ENCODE measurements at places on chromosomes 4 and X.

GRCh38 chr4:109214622-109215301 lies 87.7 kb downstream of the COL25A1 start:
- H3K4me1 ChIP-seq: no peaks in the 10 kb centered on the region
- no peaks in the 10 kb centered on the region for H3K36me3 ChIP-seq
- no peaks in the 10 kb centered on the region for H3K27me3 ChIP-seq
- peak overlapping the region; percentile 71 for H3K27ac ChIP-seq
- no peak overlapping the region for H3K4me3 ChIP-seq
- DNase-seq: no peak

DNA sequence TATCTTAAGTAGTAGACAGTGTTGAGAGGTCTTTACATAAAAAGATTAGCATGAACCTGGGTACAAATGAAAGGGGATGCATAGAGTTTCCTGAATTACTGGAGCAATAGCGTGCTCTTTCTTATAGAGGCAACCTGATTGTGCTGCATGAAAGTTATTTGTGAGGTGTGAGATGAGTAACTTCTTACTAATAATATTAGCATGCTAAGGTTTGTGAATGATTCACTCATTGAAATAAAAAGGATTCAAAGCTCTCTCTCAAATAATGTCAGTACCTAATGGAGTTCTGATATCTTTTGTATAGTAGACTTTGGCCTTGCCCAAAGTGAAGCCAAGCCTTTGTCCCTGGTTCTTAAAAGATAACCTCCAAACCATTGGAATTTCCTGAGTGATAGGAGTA lies 131.0 kb upstream of the CXXC4 start:
- H3K36me3 ChIP-seq: no peaks in the 10 kb centered on the region
- H3K27me3 ChIP-seq: no peaks in the 10 kb centered on the region
- H3K4me3 ChIP-seq: no peak overlapping the region
- DNase-seq: no peak
- no peak overlapping the region for H3K27ac ChIP-seq

DNA sequence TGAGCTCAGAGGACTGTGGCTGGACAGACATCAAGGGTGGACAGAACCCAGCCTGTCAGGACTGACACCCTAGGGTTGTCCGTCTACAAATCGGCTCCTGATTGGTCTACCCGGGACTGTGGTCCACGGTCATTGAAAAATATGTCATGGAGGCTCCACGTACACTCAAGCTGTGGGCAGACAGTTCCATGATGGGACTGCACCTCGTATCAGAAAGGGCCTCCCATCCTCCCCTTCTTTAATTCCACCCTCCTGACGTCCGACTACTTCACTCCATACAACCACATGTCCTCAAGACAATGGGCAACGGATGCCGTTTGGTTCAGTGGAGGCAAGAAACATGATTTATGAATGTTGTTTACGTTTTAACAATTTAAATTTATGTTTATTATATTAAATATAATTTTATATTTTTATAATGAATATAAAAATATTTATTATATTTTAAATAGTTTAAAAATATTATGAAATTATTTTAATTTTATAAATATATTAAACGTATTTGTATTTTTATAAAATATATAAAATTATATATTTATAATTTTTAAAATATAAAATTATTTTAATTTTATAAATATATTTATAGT lies 58.0 kb upstream of the SHOX start:
- H3K4me3 ChIP-seq: no peak overlapping the region
- DNase-seq: no peak
- no peaks in the 10 kb centered on the region for H3K27me3 ChIP-seq
- no peaks in the 10 kb centered on the region for H3K36me3 ChIP-seq

DNA sequence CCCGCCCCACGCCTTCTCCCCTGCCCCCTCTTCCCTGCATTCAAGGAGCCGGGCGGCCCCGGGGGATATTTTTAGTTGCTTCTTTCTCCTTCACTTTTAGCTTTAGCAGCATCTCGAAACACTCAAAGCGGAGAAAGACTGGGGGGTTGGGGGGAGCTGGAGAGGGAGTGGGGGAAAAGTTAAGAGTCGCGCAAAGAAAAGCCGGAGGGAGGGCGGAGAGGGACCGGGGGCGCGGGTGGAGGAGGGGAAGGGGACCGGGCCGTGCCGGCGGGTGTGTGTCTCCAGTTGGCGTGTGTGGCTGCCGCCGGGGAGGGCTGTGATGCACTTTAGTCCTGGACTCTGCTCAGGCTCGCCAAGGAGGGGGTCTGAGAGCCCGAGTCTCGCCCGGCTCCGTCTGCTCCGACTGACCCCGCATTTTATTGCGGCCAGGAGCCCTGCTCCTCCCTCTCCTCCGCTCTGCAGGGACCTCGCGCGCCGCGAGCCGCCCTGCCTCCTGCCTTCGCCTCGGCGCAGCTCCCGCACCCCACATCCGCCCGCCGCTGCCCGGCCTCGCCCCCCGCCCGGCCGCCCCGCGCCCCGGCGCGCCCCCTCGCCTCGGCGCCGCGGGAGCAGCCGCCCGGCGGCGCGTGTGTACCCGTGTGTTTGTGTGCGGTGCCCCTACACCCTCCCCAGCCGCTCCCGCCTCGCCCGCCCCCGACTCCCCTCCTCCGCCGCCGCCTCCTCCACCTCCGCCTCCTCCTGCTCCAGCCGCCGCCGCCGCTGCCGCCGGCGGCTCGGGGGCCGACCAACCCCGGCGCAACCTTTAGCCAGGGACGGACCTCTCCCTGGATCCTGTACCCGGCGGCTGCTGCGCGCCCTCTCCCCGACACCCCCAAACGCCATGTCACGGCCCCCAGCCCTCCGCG lies 1.4 kb downstream of the ZNF827 start:
- H3K4me1 ChIP-seq: peaks cover 49% of the 10 kb centered on the region
- no peaks in the 10 kb centered on the region for H3K36me3 ChIP-seq
- DNase-seq: peak; percentile 67

GRCh38 chr4:53960843-53961242 lies 103.6 kb downstream of the CHIC2 start:
- no peak overlapping the region for H3K27ac ChIP-seq
- no peaks in the 10 kb centered on the region for H3K36me3 ChIP-seq
- H3K4me3 ChIP-seq: no peak overlapping the region
- no peak for DNase-seq

DNA sequence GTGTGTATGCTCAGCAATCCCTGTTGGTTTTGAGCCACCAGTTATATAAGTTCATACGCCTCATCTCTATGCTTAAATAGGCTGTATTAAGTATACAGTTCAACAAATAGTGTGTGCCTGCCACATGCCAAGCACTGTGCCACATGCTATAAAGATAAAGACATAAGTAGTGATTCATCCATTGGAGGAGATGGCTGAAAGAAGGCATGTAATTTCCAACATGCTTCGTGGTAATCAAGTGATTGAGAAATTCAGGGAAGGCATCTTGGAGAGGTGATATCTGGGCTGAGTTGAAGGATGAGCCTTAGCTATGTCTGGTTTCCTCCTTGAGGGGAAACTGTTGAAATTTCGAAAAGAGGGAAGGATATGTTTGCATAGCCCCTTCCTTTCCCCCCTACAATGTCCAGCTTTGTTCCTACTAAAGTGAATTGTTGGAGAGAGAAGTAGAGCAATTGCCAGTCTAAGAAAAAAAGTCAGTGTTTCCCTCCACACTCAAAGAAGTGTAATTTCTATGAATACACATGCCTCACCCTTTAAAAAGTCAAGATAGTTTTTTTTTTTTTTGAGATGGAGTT lies 96.5 kb downstream of the ARHGAP10 start:
- H3K4me1 ChIP-seq: peaks cover 89% of the 10 kb centered on the region
- peak overlapping the region; percentile 92 for H3K27ac ChIP-seq
- H3K4me3 ChIP-seq: no peak overlapping the region
- H3K36me3 ChIP-seq: peaks cover 12% of the 10 kb centered on the region
- H3K27me3 ChIP-seq: no peaks in the 10 kb centered on the region
- DNase-seq: no peak

GRCh38 chrX:48714573-48714972 lies 18.0 kb downstream of the SUV39H1 start:
- no peak for DNase-seq
- H3K4me1 ChIP-seq: peaks cover 14% of the 10 kb centered on the region
- H3K27me3 ChIP-seq: no peaks in the 10 kb centered on the region
- no peak overlapping the region for H3K4me3 ChIP-seq
- H3K36me3 ChIP-seq: no peaks in the 10 kb centered on the region

GRCh38 chr4:16692524-16692923 lies 205.9 kb downstream of the LDB2 start:
- no peak overlapping the region for H3K4me3 ChIP-seq
- H3K27me3 ChIP-seq: no peaks in the 10 kb centered on the region
- DNase-seq: no peak
- H3K27ac ChIP-seq: peak overlapping the region; percentile 33

DNA sequence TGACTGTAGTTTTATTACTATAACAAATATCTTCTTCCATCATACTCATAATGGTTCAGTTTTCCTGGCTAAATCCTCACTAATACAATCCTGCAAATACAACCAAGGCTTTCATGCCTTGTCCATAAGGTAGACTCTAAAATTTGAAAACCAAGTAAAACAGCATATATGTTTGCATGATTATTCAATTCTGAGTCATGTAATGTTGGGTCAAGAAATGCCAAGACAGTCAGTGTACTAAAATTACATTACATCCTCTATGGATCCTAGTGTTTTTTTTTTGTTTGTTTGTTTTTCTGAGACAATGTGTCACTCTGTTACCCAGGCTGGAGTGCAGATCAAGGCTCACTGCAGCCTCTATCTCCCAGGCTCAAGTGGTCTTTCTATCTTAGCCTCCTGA lies 38.6 kb upstream of the TEX13D start:
- H3K4me3 ChIP-seq: no peak overlapping the region
- DNase-seq: no peak
- no peaks in the 10 kb centered on the region for H3K4me1 ChIP-seq
- no peak overlapping the region for H3K27ac ChIP-seq
- no peaks in the 10 kb centered on the region for H3K27me3 ChIP-seq

GRCh38 chr4:76856243-76857073 lies 41.5 kb downstream of the SOWAHB start:
- H3K27me3 ChIP-seq: no peaks in the 10 kb centered on the region
- peaks cover 9% of the 10 kb centered on the region for H3K4me1 ChIP-seq
- peak overlapping the region; percentile 67 for H3K27ac ChIP-seq
- no peak overlapping the region for H3K4me3 ChIP-seq
- no peak for DNase-seq
- H3K36me3 ChIP-seq: no peaks in the 10 kb centered on the region

- no peaks in the 10 kb centered on the region for H3K36me3 ChIP-seq
- H3K27me3 ChIP-seq: no peaks in the 10 kb centered on the region
- peak overlapping the region; percentile 72 for H3K4me3 ChIP-seq
Measured at GRCh38 chrX:40104630-40104984, 6.8 kb upstream of the BCOR start.

DNA sequence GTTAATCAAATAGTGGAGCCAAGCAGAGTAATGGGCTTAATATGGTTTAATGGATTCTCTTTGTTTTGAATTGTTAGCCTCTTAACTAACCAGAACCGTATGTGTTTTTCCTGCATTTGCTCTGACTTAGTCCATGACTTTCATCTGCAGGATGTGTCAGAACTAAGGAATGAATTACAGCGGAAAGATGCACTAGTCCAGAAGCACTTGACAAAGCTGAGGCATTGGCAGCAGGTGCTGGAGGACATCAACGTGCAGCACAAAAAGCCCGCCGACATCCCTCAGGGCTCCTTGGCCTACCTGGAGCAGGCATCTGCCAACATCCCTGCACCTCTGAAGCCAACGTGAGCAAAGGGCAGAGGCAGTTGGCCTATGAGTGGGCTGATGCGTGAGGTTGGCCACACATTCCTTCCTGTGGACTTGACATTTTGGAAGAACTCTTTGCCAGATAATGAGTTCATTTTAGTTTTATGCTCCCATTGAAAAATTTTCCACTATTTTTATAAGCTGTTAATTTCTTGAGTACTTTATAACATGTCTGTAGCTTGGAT lies 9.1 kb downstream of the MED28 start:
- no peak overlapping the region for H3K4me3 ChIP-seq
- H3K27ac ChIP-seq: no peak overlapping the region
- peaks cover 95% of the 10 kb centered on the region for H3K36me3 ChIP-seq

DNA sequence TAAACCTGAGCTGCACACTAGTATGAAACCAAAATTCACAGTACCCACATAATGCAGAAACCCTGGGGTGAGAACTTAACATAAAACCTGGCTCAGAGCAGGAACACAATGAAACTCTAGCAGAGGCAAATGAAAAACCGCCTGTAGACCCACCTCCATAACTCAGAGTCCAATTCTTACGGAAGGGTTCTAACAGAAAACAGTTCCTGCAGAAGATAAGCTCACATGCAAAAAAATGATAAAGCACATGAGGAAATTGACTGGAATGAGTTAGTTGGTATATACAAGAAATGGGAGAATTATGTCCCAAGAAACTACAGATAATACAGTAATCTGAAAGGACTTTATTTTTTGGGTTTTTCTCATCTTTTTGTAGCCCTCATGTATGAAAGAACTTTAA lies 14.7 kb downstream of the RTL9 start:
- H3K36me3 ChIP-seq: no peaks in the 10 kb centered on the region
- no peak overlapping the region for H3K4me3 ChIP-seq
- H3K4me1 ChIP-seq: no peaks in the 10 kb centered on the region
- no peak for DNase-seq

- H3K27ac ChIP-seq: no peak overlapping the region
- no peak for DNase-seq
- H3K4me1 ChIP-seq: no peaks in the 10 kb centered on the region
- H3K4me3 ChIP-seq: no peak overlapping the region
Measured at GRCh38 chr4:36785973-36786372, 458.6 kb upstream of the NWD2 start.

DNA sequence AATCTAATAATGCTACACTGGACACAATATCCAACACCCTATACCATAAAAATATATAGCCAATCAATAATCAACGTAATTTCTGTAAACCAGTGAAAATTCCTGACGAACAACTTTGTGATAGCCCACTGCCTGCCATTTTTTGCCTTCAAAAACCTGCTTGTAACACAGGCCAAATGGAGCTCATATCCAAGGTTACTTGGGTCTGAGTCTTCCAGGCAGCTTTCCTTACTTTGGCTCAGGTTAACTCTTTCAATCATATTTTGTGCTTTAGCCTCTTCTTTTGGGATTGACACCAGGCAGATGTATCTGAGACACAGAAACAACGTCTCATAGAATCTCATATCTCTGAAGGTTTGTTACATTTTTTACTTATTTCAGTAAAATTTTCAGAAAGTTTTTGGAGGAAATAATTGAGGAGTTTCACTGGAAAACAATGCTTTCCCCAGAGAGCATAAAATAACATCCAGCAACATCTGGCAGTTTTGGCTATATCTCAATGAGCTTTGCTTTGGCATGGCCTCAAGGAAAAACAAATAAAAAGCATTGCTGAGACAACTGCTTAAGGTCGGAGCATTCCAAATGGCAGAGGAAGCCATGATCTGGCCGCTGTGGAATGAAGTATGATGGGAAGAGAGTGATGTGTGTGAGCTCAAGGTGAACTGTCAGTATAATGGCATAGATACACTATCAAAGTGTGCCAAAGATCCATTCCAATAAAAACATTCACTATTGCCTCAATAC lies 162.9 kb upstream of the SPIN4 start:
- no peaks in the 10 kb centered on the region for H3K27me3 ChIP-seq
- H3K4me1 ChIP-seq: peaks cover 30% of the 10 kb centered on the region
- DNase-seq: peak; percentile 16
- H3K36me3 ChIP-seq: no peaks in the 10 kb centered on the region
- peak overlapping the region; percentile 46 for H3K27ac ChIP-seq
- H3K4me3 ChIP-seq: no peak overlapping the region
